Tibial nerve (tissue), 4 donors: ENCODE measurements at places on chromosomes 16 and 17.

GRCh38 chr16:14002416-14002990 lies 68.6 kb upstream of the MRTFB start:
- DNase-seq: no peak

GRCh38 chr17:15441315-15441714 lies 26.1 kb downstream of the CDRT4 start:
- DNase-seq: no peak

GRCh38 chr17:28372203-28372944 lies 880 bp downstream of the SARM1 start:
- DNase-seq: no peak

DNA sequence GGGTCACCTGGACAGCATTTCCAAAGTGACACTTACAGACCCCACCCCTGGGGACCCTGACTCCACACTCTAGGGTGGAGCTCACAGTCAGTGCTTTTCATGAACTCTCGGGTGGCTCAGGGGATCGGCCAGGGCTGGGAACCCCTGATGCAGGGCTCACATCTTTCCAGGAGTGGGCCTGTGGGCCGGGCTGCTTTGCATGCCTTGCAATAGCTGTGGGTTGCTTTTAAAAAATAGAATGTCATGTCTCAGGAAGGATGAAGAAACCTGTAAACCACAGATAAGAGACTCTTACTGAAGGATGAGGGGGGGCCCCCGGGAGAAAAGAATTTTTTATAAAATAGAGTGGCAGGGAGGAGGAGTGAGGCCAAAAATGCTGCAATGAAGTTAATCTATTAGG lies 40.2 kb downstream of the RBFOX3 start:
- DNase-seq: no peak

DNA sequence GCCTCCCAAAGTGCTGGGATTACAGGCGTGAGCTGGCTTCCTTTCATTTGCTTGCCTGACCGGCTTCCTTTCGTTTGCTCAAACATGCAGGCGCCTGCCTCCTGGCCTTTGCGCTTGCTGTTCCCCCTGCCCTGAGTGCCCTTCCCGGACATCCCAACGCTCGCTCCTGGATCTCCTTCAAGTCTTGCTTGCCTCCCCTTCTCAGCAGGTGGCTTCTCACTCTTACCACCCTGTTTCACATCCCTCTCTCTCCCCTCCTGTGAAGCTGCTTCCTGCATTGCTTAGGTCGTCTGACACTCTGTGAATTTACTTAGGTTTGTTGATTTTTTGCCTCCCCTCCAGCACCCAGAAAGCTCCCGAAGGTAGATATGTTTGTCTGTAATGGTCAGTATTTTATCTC lies 25.6 kb upstream of the NDRG4 start:
- DNase-seq: no peak

- DNase-seq: no peak
These were observed 282.5 kb upstream of the SALL1 start for GRCh38 chr16:51433599-51433998.
